CD4-positive, alpha-beta memory T cell (primary cell): ENCODE measurements at places on chromosomes 5 and 9. TPM values are rescaled to one million over a fixed set of nuclear protein-coding genes. Genes with fewer than 3 reads are reported as not detected.

- H3K36me3 ChIP-seq: no peaks in the 10 kb centered on the region
- no peak overlapping the region for H3K4me3 ChIP-seq
- no peak for DNase-seq
- no peaks in the 10 kb centered on the region for H3K4me1 ChIP-seq
- H3K27ac ChIP-seq: no peak overlapping the region
Measured at GRCh38 chr9:8614926-8615440, 815.4 kb upstream of the DMAC1 start.

GRCh38 chr5:137997726-137998213 lies 35.1 kb downstream of the FAM13B start:
- DNase-seq: no peak
- no peak overlapping the region for H3K4me3 ChIP-seq
- H3K27ac ChIP-seq: no peak overlapping the region
- peaks cover 5% of the 10 kb centered on the region for H3K4me1 ChIP-seq

The INSL6 gene
- not detected for total RNA-seq

GRCh38 chr5:170427672-170428236 lies 38.6 kb upstream of the KCNMB1 start:
- H3K36me3 ChIP-seq: no peaks in the 10 kb centered on the region
- H3K27me3 ChIP-seq: no peaks in the 10 kb centered on the region
- DNase-seq: no peak
- no peak overlapping the region for H3K27ac ChIP-seq
- no peaks in the 10 kb centered on the region for H3K4me1 ChIP-seq
- H3K4me3 ChIP-seq: no peak overlapping the region

The TOR1A gene
- total RNA-seq: 39.8 TPM

DNA sequence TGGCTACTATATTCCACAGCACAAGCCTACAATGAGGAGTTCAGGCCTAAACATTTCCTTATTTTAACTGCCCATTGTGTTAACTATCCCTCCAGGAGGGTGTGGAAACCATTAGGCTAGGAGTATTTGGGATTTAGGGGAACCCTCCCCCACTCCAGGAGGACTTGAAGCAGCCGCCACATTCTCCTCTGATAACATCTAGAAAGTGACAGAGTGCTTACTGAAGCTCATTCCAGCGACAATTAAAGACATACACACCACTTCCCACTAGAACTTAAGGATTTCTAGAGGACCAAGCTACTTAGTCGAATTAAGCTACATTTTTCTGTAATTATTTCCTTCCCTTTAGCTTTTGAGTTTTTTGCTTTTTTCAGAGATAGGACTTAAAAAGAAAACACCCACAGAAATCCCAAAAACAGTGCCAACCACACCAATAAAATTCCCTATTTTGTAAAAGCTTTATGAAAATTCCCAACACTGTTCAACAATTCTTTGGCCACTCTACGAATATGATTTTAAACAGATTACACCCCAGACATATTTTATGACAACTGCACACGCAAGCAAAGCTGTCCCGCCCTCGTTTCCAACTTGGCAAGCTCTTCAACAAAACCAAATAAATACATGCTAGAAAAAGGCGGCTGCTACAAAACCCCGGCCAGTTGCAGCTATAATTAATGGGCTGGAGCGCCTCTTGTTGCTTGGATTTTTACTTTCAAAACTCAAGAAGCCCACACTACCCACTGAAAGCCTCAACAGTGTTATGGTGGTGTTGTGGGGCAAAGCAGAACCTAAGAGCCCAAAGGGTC lies 4.5 kb downstream of the ROR2 start:
- no peak overlapping the region for H3K4me3 ChIP-seq
- peaks cover 3% of the 10 kb centered on the region for H3K4me1 ChIP-seq
- no peak overlapping the region for H3K27ac ChIP-seq
- no peak for DNase-seq
- no peaks in the 10 kb centered on the region for H3K36me3 ChIP-seq

DNA sequence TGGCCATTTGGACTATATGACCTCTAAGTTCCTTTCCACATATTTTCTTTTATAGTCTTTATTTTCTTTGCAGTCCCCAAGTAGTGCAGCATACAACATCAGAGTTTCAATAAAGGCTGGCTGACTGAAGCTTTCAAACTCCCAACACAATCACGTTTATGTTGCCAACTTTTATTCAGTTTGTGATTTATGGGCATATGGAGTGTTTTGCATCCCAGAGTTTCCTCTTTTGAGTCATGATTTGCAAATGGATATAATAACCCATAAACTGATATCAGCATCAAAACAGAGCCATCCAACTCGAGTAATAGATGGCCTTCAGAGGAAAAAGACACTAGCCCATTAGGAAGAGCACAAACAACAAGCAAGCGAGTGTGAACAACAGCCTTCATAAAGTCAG lies 414.0 kb downstream of the ELAVL2 start:
- H3K4me1 ChIP-seq: no peaks in the 10 kb centered on the region
- no peaks in the 10 kb centered on the region for H3K27me3 ChIP-seq
- DNase-seq: no peak
- no peaks in the 10 kb centered on the region for H3K36me3 ChIP-seq
- H3K27ac ChIP-seq: no peak overlapping the region

The PCDHB8 gene
- not detected for total RNA-seq

GRCh38 chr5:36073595-36074216 lies 7.0 kb upstream of the UGT3A2 start:
- no peak overlapping the region for H3K27ac ChIP-seq
- peaks cover 9% of the 10 kb centered on the region for H3K4me1 ChIP-seq
- H3K4me3 ChIP-seq: no peak overlapping the region

- no peak overlapping the region for H3K4me3 ChIP-seq
- H3K27ac ChIP-seq: no peak overlapping the region
- H3K4me1 ChIP-seq: peaks cover 18% of the 10 kb centered on the region
- H3K36me3 ChIP-seq: peaks cover 3% of the 10 kb centered on the region
- no peaks in the 10 kb centered on the region for H3K27me3 ChIP-seq
- DNase-seq: no peak
Measured at GRCh38 chr5:75466006-75466716, 45.3 kb downstream of the CERT1 start.

GRCh38 chr5:147779694-147780093 lies 2.8 kb downstream of the JAKMIP2 start:
- H3K36me3 ChIP-seq: no peaks in the 10 kb centered on the region
- no peaks in the 10 kb centered on the region for H3K27me3 ChIP-seq
- no peak overlapping the region for H3K27ac ChIP-seq
- H3K4me1 ChIP-seq: peaks cover 28% of the 10 kb centered on the region
- H3K4me3 ChIP-seq: no peak overlapping the region

- H3K27me3 ChIP-seq: no peaks in the 10 kb centered on the region
- no peak for DNase-seq
- H3K4me1 ChIP-seq: no peaks in the 10 kb centered on the region
- H3K36me3 ChIP-seq: peaks cover 12% of the 10 kb centered on the region
- no peak overlapping the region for H3K4me3 ChIP-seq
Measured at GRCh38 chr9:97293207-97293721, 14.2 kb upstream of the CCDC180 start.

- no peaks in the 10 kb centered on the region for H3K27me3 ChIP-seq
- no peak for DNase-seq
- H3K27ac ChIP-seq: no peak overlapping the region
- no peak overlapping the region for H3K4me3 ChIP-seq
- no peaks in the 10 kb centered on the region for H3K4me1 ChIP-seq
- H3K36me3 ChIP-seq: no peaks in the 10 kb centered on the region
Measured at GRCh38 chr5:155451106-155451505, 437.6 kb downstream of the KIF4B start.

GRCh38 chr5:132999246-132999645 lies 27.1 kb downstream of the ZCCHC10 start:
- no peak overlapping the region for H3K4me3 ChIP-seq
- H3K4me1 ChIP-seq: no peaks in the 10 kb centered on the region
- no peaks in the 10 kb centered on the region for H3K27me3 ChIP-seq

The RLN2 gene
- 3.5 TPM for total RNA-seq

The LHFPL2 gene
- 2.7 TPM for total RNA-seq

GRCh38 chr9:88087906-88088305 lies 50.4 kb downstream of the SPATA31C2 start:
- H3K36me3 ChIP-seq: no peaks in the 10 kb centered on the region
- no peak overlapping the region for H3K4me3 ChIP-seq
- H3K27me3 ChIP-seq: no peaks in the 10 kb centered on the region
- H3K27ac ChIP-seq: no peak overlapping the region

DNA sequence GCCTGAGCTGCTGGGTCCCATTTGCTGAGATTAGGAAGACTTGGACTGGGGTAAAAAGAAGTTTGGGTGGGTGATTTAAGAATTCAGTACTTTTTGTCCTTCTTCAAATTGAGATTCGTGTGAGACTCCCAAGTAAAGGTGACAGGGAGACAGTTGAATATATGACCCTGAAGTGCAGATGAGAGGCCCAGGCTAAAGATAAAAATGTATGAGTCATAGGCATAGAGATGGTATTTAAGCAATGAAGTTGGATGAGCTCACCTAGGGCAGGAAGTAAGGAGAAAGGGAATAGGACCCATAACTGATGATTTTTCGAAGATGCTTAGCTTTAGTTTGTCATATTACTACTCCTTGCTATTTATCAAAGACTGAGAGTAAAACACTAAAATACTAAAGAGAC lies 255.9 kb upstream of the ADRA1B start:
- H3K4me3 ChIP-seq: no peak overlapping the region
- no peaks in the 10 kb centered on the region for H3K4me1 ChIP-seq
- no peaks in the 10 kb centered on the region for H3K27me3 ChIP-seq
- H3K36me3 ChIP-seq: no peaks in the 10 kb centered on the region
- DNase-seq: no peak
- no peak overlapping the region for H3K27ac ChIP-seq

The EEIG1 gene
- total RNA-seq: 550 TPM

- no peak for DNase-seq
- no peak overlapping the region for H3K4me3 ChIP-seq
- H3K27ac ChIP-seq: no peak overlapping the region
- H3K36me3 ChIP-seq: no peaks in the 10 kb centered on the region
- no peaks in the 10 kb centered on the region for H3K4me1 ChIP-seq
Measured at GRCh38 chr9:68836788-68837187, 131.7 kb downstream of the PIP5K1B start.

The EIF4EBP3 gene
- 15.3 TPM for total RNA-seq

The MARCHF3 gene
- 3.3 TPM for total RNA-seq

- H3K27ac ChIP-seq: peak overlapping the region; percentile 58
- H3K4me1 ChIP-seq: peaks cover 47% of the 10 kb centered on the region
- H3K4me3 ChIP-seq: no peak overlapping the region
- no peak for DNase-seq
- H3K36me3 ChIP-seq: no peaks in the 10 kb centered on the region
Measured at GRCh38 chr5:151093476-151093889, 12.6 kb upstream of the TNIP1 start.

The ZDHHC11B gene
- 8.0 TPM for total RNA-seq

- no peak for DNase-seq
- no peak overlapping the region for H3K27ac ChIP-seq
- H3K36me3 ChIP-seq: no peaks in the 10 kb centered on the region
- H3K4me1 ChIP-seq: no peaks in the 10 kb centered on the region
Measured at GRCh38 chr5:131022811-131023497, 142.1 kb downstream of the HINT1 start.

GRCh38 chr5:63089147-63089546 lies 510.5 kb downstream of the LRRC70 start:
- H3K27ac ChIP-seq: no peak overlapping the region
- no peaks in the 10 kb centered on the region for H3K4me1 ChIP-seq
- DNase-seq: no peak
- no peaks in the 10 kb centered on the region for H3K36me3 ChIP-seq

DNA sequence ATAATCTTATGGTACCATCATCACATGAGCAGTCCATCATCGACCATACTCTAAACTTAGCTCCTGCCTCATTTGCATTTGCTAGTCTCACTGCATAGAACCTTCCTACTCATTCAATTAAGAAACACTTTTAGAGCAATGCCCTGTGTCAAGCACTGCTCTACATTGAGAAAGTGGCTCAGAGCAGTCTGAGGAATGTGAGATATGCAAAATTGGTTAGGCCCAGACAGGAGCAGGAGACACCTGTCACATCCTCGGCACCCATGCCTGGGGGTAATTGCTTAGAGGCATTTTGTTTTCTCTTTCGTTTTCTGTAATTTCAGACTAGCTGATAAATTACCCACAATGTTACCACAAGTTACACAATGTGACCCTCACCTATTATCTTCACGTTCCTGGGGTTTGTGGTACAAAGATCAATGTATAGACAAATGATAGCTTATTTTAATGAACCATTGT lies 4.9 kb upstream of the RARS1 start:
- peaks cover 5% of the 10 kb centered on the region for H3K4me1 ChIP-seq
- no peaks in the 10 kb centered on the region for H3K36me3 ChIP-seq
- no peak overlapping the region for H3K27ac ChIP-seq
- no peaks in the 10 kb centered on the region for H3K27me3 ChIP-seq
- peak; percentile 14 for DNase-seq

The C9 gene
- total RNA-seq: not detected

- DNase-seq: no peak
- no peaks in the 10 kb centered on the region for H3K27me3 ChIP-seq
- no peaks in the 10 kb centered on the region for H3K36me3 ChIP-seq
- H3K4me1 ChIP-seq: no peaks in the 10 kb centered on the region
Measured at GRCh38 chr5:165127941-165128340, 1622.5 kb downstream of the MAT2B start.

- no peak overlapping the region for H3K4me3 ChIP-seq
- no peak for DNase-seq
- no peak overlapping the region for H3K27ac ChIP-seq
- H3K27me3 ChIP-seq: no peaks in the 10 kb centered on the region
- no peaks in the 10 kb centered on the region for H3K36me3 ChIP-seq
Measured at GRCh38 chr5:39906146-39906545, 481.4 kb upstream of the DAB2 start.

DNA sequence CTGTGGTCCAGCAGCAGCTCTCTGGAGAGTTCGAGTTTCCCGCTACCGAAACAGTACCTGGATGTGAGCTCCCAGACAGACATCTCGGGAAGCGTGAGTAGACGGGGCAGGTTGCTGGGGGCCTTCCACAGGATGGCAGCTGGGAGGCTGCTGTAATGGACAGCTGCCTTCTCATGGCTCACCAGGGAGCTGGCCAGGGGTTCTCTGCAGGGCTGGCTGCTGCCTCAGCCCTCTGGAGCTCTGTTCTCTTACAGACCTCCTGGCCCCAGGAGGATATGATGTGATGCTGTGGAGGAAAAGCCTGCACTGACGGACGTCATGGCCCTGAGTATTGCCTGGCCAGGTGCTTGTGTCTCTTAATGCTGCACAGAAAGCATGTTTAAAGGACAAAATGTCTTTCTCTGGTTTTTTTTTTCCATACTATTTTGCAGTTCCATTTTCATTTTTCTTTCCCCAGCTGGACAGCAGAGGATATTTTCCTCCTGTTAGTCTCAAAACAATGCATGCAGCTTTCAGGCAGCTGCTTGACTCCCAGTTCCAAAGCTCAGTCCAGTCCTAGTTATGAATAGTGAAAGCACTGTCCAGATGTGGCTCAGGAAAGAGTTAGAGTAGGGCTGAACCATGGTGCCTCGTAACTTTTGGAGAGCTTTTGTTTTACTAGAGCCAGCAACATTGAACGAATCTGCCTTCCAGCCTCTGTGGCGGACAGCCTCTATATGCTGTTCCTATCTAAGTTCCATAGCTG lies 77.5 kb upstream of the RARS1 start:
- peaks cover 18% of the 10 kb centered on the region for H3K4me1 ChIP-seq
- H3K4me3 ChIP-seq: no peak overlapping the region
- no peak for DNase-seq
- no peaks in the 10 kb centered on the region for H3K27me3 ChIP-seq

The PHYKPL gene
- total RNA-seq: 234 TPM

The SPATA31D3 gene
- not detected for total RNA-seq
